ENCODE measurements at places on chromosomes 6 and 20.

- no peak for DNase-seq
Measured at GRCh38 chr6:134247844-134248580, 69.9 kb downstream of the SGK1 start.

- DNase-seq: no peak
Measured at GRCh38 chr20:49562311-49563014, 5.5 kb downstream of the PTGIS start.

- DNase-seq: no peak
Measured at GRCh38 chr6:11231564-11232192, 790 bp downstream of the NEDD9 start.

DNA sequence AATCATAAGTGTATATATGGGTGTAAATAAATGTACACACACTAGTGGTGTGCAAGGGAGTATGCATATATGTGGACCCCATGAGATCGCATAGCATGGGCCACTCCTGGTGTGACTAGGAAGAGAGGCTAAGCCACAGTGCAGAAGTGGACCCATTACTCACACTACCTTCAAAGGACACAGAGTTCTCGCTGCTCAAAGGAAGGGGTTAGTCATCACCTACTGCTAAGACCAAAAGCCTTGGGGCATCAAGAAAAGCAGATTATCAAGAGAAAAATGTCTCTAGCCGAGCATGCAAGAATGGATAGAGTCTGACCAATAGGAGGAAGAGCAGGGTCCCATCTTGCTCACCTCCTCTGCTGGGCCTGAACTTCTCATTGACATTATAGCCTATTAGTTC is 195.5 kb downstream of the MAFB start:
- DNase-seq: no peak

DNA sequence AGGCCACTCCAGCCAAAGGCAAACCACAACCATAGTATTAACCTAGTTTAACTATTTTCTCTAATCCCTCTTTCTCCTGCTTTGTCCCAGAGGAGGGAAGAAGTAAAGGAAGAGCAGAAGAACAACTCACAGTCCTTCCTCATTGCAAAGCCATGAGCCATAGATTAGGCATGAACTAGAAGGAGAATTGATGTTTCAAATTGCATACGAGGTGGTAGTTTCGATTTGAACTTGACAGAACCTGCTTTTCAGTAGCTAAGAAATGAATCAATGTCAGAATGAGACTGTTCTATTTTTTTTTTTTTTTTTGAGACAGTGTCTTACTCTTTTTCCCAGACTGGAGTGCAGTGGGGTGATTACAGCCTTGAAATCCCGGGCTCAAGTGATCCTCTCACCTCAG is 48.3 kb downstream of the PROKR2 start:
- DNase-seq: no peak

- no peak for DNase-seq
Measured at GRCh38 chr6:35218456-35218855, 4.7 kb downstream of the SCUBE3 start.

DNA sequence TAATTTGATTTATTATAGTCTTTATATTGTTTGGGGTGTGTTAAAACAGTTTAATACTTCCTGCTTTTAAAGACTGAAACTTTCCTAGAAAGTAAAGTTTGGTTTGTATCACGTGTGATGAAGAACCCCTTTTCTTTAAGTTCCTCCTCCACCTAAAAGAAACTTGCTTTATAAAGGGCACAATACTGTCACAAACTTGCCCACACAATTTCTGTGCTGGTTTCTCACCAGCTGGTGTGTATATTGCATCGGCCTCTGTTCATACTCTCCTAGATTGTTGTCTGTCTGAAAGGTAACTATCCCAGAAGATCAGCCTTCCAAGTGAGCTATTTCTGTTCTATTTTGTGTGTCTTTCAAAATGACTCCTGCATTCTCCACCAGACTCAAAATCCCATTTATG is 46.9 kb downstream of the ANKRD6 start:
- DNase-seq: no peak

DNA sequence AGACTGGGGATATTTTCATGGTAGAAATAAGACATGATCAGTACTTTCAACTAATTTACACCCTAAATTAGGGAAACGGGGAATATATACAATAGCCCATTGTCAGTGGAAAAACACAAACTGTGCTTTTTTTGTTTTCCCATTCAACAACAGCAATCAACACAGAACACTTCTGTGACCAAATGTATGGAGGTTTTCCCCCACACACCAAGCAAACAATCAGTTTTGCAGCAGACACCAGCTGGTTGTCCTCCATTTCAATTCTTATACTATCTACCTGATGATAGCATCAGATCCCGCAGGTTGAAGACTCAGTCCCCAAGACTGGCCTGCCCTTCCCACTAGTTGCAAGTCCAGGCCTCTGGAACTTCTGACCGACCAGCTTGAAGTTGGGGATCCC is 4.5 kb downstream of the HINT3 start:
- DNase-seq: no peak

DNA sequence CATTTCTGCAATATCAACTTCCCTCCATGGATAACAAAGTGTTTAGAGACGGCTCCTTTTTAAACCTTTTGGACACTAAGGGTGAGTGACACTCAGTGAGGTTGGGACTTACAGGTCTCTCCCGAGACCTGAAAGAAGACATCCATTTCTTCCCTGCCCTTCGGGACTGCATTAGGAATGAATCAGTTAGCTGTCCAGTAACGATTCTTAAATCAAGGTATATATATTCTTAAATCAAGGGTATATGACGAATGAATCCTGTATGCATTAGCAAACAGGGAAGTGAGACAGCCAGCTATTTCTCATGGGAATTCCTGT is 52.9 kb downstream of the EDN1 start:
- no peak for DNase-seq

- DNase-seq: no peak
Measured at GRCh38 chr6:118641042-118641441, 10.3 kb downstream of the CEP85L start.

DNA sequence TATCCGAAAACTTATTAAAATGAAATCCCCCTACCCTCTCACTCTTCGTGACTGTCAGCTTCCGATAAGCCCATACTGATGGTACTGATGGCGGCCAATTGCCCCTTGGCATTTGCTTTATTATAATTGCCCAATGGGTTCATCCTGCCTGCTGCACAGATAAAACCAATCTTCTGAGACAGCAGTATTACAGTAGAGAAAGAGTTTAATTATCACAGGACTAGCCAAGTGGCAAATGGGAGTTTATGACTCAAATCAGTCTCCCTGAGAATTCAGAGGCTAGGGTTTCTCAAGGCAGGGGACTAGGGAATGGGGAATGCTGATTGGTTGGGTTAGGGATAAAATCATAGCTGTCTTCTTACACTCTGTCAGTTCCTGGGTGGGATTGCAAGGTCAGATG is 259.5 kb downstream of the SOD2 start:
- DNase-seq: no peak

GRCh38 chr6:27250277-27251111 is 3.0 kb downstream of the PRSS16 start:
- no peak for DNase-seq

DNA sequence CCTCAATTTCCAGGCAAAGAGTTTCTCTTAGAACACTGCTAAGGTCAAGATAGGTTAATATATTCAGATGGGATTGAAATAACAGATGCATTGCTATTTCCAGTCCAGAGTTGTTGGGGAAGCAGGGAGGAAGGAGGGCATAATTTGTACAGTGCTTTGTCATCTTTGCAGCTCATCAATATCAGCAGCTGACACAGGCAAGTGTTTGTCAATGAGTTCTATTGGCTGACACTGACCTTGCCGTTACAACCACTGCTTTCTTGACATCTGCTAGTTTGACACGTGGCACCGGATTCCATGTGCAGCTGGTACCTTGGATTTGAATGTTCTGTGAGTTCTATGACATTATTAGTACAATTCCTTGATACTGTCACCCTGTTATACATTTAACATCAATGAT is 28.0 kb upstream of the MLIP start:
- DNase-seq: no peak

GRCh38 chr6:97462938-97463598 is 180.1 kb upstream of the MMS22L start:
- no peak for DNase-seq

GRCh38 chr6:36633915-36634314 is 39.8 kb downstream of the SRSF3 start:
- DNase-seq: no peak

GRCh38 chr6:109609737-109610136 is 81.3 kb downstream of the AK9 start:
- no peak for DNase-seq

DNA sequence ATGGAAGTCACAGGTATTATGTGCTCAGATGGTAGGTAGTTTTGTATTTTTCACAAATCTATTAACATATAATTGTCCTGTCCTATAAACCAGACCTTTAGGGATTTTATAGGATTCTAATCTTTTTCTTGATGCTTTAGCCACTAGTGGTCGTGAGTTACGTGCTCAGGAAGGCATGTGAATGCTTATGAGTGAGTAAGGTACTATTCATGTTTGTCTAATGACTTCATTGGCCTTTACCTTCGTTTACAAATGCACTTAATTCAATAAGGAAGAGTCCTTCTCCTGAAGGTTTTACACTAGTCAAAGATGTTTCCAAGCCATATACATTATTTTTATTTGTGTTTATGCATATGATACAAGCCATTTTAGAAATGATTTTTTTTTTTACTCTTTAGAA is 23.0 kb downstream of the PACRG start:
- DNase-seq: no peak

- no peak for DNase-seq
Measured at GRCh38 chr6:30890646-30891449, 6.5 kb downstream of the DDR1 start.

- no peak for DNase-seq
Measured at GRCh38 chr6:154865291-154865690, 129.8 kb upstream of the TIAM2 start.

DNA sequence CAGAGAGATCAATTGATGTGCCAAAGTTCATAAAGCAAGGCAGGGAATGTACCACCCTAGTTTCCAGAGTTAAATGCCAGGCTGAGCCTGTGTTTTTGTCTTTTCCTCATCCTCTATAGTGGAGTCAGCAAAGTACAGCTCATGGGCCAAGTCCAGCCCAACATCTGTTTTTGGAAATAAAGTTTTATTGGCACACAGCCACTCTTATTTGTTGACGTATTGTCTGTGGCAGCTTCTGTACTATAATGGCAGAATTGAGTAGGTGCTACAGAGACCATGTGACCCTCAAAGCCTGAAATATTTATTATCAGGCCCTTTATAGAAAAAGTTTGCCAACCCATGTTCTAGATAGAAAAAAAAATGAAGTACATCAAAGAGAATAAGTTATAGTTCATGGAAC is 187.0 kb downstream of the TSHZ2 start:
- no peak for DNase-seq

GRCh38 chr20:37749620-37750403 is 56.0 kb downstream of the CTNNBL1 start:
- DNase-seq: no peak
